Fibroblast of skin of scalp (primary cell): ENCODE measurements at places on chromosomes 3 and 15.
A peak's percentile ranks its signal among the peaks of the same experiment; 100 is the strongest.

GRCh38 chr3:49378249-49378895 lies 20.2 kb upstream of the GPX1 start:
- peak; percentile 95 for DNase-seq

DNA sequence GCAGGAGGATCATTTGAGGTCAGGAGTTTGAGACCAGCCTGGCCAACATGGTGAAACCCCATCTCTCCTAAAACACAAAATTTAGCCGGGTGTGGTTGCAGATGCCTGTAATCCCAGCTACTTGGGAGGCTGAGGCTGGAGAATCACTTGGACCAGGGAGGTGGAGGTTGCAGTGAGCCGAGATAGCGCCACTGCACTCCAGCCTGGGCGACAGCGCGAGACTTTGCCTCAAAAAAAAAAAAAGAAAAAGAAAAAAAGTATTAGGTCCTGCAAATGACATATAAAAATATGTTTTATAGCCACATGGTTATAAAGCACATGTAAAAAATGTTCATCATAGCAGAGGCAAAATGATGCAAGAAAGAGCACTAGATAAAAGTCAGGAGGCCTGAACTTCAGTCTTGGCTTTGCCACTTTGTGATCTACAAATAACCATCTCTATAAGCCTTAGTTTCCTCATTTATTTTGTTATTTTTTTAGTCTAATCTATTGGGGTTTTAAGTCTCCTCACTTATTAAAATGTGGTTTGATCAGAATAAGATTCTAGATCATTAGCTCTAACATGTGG lies 4.9 kb downstream of the SLC12A6 start:
- DNase-seq: no peak

- no peak for DNase-seq
Measured at GRCh38 chr15:40441565-40442531, 1.1 kb downstream of the BAHD1 start.

- no peak for DNase-seq
Measured at GRCh38 chr3:128238184-128238489, 84.9 kb downstream of the EEFSEC start.

DNA sequence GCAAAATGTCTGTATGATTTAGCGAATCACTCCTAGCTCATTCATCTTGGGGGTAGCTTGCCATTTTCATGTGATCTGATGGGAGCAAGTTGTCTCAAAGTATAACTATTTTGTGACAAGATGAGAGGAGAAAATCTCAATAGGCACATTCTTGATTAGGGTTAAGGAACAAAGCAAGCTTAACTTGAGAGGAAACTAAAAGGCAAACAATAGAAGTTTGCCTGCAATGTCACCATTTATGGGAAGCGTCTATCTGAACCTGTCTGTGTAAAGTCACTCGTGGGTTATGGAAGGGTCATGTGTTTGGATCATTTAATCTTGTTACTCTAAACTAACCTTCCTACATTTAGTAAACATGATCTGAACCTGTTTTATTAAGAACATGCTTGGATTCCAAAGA lies 232.5 kb downstream of the CDIN1 start:
- DNase-seq: no peak

- DNase-seq: no peak
Measured at GRCh38 chr15:73910522-73911303, 15.5 kb upstream of the LOXL1 start.

DNA sequence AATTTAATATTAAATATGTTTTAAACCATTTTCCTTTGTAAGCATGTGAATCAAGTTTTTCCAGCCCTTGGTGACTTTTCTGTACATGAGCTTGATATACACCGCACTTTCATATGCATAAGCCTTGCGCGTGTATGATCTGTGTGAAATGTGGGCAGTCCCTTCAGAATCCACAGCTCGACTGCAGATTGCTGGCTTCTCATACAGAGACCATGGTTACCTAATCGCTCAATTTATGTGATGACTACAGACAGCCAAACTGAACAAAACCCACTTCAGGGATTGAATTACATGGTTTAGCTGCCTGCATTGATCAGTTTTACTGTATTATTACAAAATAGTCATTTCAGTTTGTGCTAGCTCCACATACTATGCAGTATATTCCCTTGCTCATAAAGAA lies 212.3 kb upstream of the NECTIN3 start:
- DNase-seq: no peak

- no peak for DNase-seq
Measured at GRCh38 chr3:31725568-31725967, 192.8 kb downstream of the STT3B start.

DNA sequence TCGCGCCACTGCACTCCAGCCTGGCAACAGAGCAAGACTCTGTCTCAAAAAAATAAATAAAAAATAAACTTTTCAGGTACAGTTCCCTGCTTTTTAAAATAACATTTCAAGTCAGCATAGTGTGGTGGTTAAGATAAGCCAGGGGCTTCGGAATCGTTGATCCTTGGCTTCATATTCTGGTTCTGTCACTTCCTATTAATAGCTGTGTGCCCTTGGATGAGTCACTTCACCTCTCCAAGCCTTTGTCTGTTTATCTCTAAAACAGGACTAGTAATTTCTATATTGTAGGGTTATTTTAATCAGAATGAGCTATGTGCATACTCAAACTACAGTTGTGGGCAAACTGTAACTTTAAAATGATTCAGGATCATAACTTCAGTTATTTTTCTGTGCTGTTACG lies 53.8 kb upstream of the SENP5 start:
- DNase-seq: no peak
